Heart left ventricle (tissue), 16 donors: ENCODE measurements at places on chromosomes 6 and 20. TPM values are rescaled to one million over a fixed set of nuclear protein-coding genes. Genes with fewer than 3 reads are reported as not detected.

MAFB gene
- polyA plus RNA-seq = 2.0 TPM

NKX2-2 gene
- polyA plus RNA-seq = not detected

PI3 gene
- 0.47 TPM for polyA plus RNA-seq

ZNF334 gene
- polyA plus RNA-seq = 0.95 TPM

F13A1 gene
- polyA plus RNA-seq = 9.0 TPM

DNA sequence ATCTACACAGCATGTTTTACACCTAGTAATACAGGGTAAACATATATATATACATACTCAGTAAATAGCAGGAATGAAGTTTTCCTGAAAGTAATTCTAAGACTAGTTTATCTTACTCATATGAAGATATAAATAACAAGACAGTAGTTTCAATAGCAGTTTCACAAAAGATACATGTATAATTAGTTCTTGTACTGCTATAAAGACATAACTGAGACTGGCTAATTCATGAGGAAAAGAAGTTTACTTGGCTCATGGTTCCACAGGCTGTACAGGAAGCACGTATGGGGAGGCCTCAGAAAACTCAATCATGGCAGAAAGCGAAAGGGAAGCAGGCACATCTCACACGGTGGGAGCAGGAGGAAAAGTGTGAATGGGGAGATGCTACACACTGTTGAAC is 16.9 kb downstream of the RARS2 start:
- DNase-seq = no peak

DNA sequence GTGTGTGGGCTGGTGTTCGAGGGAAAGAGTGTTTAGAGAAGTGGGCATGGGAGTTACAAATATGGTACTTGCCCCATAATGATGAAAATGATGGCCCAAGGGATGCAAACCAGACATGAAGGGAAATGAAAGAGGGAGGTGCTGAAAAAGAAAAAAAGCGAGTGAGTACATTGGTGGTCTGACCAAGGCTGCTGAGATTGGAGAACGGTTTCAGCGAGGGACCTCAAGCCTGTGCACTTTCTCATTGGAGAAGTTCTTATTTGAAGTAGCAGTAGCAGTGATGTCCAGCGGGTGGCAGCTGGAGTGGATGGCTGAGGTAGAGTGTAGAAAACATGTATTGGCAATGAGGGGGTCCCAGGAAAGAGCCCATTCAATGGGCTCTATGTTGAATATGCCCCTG is 54.8 kb downstream of the TNFAIP3 start:
- DNase-seq = no peak

DNA sequence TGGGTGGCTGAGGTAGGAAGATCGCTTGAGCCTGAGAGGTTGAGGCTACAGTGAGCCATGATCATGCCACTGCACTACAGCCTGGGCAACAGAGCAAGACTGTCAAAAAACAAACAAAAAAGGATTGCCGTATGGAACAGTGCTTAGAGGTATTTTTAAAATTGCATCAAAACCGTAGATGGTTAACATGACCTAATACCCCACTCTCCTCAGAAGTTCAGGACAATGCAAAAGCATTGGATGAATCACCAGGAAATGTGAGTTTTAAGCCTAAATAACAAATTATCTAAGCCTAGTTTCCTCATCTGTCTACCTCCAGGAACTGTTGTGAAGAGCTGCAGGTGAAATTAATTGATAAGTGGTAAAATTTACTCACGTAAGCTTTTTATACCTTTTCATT is 123.8 kb upstream of the ID4 start:
- no peak for DNase-seq

DNA sequence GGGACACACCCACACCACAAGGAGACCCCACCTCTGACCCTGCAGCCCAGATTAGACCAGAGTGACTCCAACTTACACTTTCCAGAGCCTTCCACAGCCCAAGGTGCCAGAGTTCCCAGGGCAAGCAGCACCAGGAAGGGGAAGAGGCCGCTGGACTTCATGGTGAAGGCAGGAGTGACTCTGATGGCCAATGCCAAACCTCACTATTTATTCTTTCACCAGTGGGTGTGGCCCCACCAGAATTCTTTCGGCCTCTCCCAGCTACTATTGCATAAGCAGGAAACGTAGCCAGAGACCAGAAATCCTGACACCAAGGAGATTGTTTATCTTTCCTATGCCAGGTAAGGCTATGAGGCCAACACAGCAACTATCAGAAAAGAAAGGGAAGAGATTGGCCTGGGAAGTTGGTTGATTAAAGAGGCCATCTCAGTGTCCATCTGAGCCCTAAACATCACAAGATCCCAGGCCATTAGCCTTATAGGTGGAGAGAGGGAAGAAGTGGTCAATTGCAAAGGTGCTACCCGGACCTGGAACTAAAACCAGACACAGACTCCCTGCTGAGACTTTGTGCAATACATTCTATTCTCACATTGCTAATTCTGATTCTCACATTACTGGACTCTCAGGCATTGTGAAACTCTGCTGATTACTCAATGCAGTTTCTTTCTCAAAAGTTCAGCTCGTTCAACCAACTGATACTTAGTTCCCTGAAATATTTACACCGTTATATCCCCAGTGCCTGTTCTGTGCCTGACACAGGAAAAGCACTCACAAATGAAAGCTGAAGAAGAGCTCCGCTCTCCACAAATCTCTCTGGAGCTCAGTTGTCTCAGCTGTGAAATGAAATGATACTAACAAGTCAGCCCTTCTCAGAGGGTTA is at the start of gene SLPI:
TSS of gene SLPI (minus strand) at position 182 of the 880 bp plus-strand sequence. CDS start at position 161, 21 bp downstream.
- DNase-seq = no peak

DNA sequence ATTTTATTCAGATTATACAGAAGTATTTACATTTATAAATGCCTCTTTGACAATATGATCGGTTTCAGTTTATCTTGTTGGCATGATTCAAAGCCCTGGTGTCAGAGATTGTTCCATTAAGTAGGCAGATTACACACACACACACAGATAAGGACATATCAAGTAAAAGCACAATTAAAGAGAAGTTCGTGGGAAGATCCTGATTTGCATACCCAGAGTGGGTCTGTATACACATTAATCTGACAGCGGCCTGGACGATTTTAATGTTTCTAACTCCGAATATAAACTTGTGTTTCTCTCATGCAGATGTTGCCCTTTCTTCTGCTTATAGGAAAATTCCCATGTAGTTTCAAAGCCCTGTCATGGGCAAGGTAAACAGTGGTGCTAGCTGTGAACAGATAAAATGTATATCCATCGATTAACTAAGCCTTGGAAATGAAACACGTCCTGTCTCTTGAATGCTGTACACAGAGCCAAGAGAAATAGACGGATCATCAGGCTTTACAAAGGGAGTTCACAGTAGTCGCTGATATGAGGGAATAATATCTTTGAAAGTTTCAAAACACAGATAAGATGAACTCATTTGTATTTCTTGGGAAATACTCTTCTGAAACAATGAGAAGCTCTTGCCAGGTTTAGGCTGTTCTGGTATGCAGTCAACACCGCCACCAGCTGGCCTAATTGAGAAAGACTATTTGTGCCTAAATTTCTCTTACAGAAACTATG is 108.2 kb upstream of the GMDS start:
- DNase-seq = peak; percentile 44

DNA sequence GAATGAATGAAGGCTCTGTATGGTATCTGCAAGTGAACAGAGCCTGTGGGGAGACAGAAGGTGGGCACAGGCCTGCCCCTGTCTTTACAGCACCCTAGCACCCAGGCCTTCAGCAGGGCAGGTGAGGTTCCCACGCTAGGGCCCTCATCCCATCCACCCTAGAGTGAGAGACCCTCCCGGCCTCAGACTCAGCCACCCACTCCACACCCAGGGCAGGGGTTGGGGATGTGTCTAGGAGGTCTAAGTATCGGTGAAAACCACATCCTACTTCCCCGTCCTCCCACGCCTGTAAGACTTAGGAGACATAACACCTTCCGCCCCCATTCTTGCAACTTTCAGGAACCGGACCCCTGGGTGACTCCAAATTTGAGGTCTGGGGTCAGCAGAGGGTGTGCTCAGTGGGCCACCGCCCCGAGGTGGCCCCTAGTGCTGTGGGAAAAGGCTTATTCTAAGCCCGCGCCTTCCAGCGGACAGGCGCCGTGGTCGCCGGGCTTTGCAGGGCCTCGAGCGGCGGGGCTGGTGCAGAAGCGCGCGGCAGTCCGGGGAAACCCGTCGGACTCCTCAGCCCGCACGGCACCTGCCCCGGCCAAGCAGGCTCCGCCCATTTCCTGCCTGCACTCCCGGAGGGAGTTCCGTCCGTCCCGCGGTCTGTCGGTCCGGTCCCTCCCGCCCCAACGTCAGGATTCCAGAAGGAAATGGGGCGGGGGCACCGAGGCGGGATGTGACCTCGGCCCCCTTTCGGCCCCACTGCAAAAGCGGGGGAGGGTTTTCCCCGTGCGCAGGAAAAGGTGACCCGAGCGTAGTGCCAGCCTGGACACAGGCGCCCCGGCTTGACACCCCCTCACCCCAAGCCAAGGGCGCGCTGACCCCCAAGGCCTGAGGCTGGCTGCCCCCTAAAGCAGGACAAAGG is 868 bp downstream of the SAMD10 start:
- peak; percentile 81 for DNase-seq

GRCh38 chr6:84269947-84270733 is 42.7 kb upstream of the CEP162 start:
- no peak for DNase-seq

GRCh38 chr20:60102665-60103210 is 144.5 kb downstream of the CDH26 start:
- no peak for DNase-seq

DNA sequence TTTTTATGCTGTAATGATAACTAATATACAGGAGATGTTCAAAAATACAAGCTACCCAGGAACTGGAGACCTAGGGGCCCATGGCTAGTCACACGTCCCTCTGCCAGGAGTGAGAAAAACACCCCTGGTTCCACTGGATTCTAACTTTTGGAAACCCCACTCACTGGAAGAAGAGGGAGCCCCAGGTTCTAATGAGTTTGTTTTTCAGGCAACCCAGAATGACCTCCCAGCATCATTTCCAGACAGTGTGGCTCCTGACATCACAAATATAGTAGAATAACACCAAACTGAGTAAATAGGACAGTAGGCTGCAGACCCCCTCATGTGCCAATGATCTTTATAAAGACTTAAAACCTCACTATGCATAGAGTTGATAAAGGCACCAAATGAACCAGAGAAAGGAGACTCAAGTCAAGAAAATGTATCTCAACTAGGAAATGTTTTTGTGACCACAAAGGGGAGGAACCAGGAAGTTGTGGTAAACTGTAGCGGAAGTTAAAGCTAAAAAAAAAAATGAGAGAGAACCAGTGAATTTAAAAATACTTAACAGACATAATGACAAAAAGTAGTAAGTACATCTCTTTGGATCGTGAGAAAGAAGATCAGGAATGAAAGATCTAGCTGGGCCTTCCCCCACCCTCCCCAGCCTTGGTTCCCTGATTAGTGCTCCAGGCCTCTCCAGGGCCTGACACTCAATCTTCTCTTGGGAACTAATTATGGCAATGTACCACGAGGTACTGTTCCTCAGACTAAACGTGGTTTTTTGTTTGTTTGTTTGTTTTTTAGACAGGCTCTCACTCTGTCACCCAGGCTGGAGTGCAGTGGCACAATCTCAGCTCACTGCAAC is 19.8 kb downstream of the HLA-E start:
- DNase-seq = no peak
